Suprapubic skin (tissue), 4 donors: ENCODE measurements at places on chromosomes 3 and 15. TPM values are rescaled to one million over a fixed set of nuclear protein-coding genes. Genes with fewer than 3 reads are reported as not detected.

The SLITRK3 gene
- total RNA-seq, result not detected

The MRPL3 gene
- total RNA-seq, result 71.9 TPM

The BOC gene
- total RNA-seq, result 75.6 TPM

The CTDSPL2 gene
- 49.7 TPM for total RNA-seq

The CEMIP gene
- total RNA-seq, result 5.4 TPM

GRCh38 chr3:153513236-153513635 lies 351.2 kb downstream of the RAP2B start:
- H3K27ac ChIP-seq, result no peak overlapping the region
- H3K4me1 ChIP-seq, result no peaks in the 10 kb centered on the region
- DNase-seq, result no peak
- H3K4me3 ChIP-seq, result no peak overlapping the region

- H3K36me3 ChIP-seq, result peaks cover 22% of the 10 kb centered on the region
- peaks cover 28% of the 10 kb centered on the region for H3K4me1 ChIP-seq
- peak overlapping the region; percentile 84 for H3K27ac ChIP-seq
- DNase-seq, result peak; percentile 65
- no peaks in the 10 kb centered on the region for H3K27me3 ChIP-seq
Measured at GRCh38 chr3:9934235-9934621, 594 bp downstream of the CRELD1 start.

GRCh38 chr15:61159901-61160300 lies 69.2 kb downstream of the RORA start:
- no peaks in the 10 kb centered on the region for H3K36me3 ChIP-seq
- H3K27me3 ChIP-seq, result no peaks in the 10 kb centered on the region
- no peak overlapping the region for H3K4me3 ChIP-seq
- peaks cover 10% of the 10 kb centered on the region for H3K4me1 ChIP-seq

DNA sequence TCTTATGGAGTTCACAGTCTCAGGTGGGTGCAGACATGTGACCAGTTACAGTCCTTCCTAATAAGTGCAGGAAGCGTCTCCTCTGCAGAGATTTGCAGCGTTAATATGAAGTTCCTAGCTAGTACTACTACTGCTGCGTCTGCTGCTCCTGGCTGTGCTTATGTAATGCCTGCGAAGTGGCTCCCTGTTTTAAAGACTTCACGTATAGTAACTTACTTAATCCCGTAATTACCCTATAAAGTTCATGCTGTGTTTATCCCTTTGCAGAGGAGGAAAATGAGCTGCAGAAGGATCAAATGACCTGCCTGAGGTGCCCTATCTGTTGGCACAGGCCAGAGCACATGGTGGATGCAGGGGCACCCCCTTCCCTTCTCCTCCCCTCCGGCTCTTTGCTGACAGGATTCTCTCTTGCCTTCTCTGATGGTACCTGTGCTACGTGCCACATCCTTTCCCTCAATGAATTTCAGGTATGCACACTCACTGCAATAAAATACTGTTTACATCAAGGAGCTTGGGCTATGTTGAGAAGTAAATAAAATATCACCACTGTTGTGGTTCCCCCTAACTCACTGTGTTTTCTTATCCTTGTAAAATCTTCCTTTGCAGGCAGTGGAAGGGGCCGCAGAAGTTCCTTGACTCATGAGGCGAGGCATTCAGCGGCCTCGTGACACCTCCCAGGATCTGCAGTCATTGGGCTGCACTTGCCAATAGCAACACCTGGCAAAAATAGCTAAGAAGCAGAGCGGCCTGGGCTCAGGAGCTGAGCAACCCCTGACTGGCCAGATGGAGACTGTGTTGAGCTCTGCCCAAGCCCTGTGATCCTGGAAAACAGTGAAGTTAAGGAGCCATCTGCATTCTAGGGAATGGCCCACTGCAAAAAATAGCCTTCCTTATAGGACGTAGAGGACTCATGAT lies 188.9 kb upstream of the ATP10A start:
- H3K36me3 ChIP-seq, result no peaks in the 10 kb centered on the region
- H3K4me3 ChIP-seq, result no peak overlapping the region
- DNase-seq, result no peak
- H3K27ac ChIP-seq, result no peak overlapping the region

DNA sequence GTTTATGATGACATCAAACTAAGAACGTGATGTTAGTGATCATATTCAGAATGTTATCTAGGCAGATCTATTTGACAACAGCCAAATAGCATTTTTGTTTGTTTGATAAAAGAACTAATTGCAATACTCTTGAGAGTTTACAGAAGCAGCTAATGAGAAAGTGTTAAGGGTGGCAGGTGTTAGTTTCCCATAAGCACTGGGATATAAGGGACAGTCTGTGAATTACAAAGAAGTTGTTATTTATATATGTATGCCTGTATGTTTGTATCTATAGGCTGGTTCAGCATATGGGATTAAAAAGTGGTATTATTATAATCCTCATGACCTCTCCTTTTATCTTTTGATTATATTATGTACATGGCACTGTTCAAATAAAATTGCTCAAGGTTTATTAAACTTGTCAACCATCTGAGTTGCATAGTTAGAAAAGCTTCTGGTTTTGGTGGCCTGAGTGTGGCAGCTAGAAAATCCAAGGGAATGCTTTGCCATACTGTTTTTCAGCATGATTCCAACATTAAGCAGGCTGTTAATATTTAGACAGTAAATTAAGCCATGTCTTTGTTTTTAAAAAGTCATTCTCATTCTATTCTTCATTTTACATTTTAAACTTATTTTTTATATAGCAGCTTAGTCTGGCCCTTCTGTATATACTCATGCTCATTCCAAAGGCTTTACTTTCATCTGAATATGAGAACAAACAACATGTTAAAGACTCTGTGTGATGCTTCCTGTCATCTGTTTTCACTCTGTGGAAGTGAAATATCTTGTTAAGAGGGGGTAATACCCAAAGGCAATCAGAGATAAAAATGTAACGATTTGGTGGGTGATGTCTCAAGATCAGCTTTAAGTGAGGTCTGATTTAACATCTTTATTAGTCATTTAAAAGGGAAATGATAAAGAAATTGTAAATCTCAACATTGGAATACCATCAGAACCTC lies 13.1 kb downstream of the ROBO2 start:
- no peaks in the 10 kb centered on the region for H3K4me1 ChIP-seq
- H3K27me3 ChIP-seq, result no peaks in the 10 kb centered on the region
- no peak for DNase-seq
- no peaks in the 10 kb centered on the region for H3K36me3 ChIP-seq
- no peak overlapping the region for H3K4me3 ChIP-seq
- H3K27ac ChIP-seq, result no peak overlapping the region

DNA sequence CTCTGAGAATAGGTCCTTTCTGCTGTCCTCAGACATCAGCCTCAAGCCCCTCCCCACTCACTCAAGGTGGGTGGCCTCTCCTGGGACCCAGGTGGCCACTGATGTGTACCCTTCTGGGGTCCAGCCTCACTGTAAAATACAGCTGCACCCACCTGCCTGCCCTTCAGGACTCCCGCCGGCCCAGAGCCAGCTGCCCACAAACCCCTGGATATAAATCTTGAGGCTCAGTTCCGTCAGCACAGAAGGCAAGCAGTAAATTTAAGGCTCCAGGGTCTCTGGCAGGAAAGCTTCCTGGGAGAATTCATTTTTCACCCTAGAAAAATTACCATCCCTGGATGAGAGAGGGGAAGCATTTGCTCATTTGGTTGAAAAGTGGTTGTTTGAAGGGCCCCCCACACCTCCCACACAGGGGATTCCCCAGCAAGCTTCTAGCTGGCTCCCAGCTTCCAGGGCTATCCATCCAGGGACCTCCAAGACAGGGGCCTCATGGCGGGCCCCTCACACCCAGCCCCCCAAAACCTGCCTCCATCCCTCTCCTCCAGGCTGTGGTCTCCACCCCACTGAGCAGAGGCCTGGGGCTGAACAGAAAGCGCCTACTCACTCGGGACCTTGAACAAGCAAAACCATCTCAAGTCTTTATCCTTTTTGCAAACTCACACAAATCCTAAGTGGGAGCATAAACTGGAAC lies 48.4 kb upstream of the GRIP2 start:
- H3K27me3 ChIP-seq, result peaks cover 36% of the 10 kb centered on the region
- no peaks in the 10 kb centered on the region for H3K36me3 ChIP-seq
- H3K4me3 ChIP-seq, result no peak overlapping the region
- H3K4me1 ChIP-seq, result no peaks in the 10 kb centered on the region
- DNase-seq, result no peak

GRCh38 chr3:27591312-27592210 lies 107.4 kb upstream of the SLC4A7 start:
- H3K4me3 ChIP-seq, result peak overlapping the region; percentile 13
- no peak for DNase-seq

DNA sequence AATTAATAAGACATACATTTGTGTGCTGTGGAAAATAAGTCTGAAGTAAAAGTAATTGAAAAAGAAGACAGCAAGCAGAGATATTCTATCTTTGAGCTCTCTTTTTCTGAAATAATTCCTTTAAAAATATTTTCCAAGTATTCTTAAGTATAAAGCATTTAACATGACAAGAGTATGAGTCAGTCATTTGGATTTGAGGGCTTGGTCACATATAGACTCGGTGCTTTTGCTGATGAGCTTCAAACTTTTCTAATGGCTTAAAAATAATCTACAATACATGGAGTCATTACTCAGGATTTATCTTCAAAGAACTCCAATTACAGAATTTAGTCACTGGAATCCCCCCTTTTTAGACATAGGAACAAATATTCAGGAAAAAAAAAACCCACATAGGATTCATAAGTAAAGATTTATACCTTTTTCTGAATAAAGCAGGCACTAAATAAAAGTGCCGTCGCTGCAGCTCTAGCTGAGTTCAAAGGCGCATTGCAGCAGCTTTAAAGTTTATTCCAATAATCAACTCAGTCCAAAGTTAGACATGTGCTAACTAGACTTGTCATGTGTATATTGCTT lies 147.5 kb downstream of the CTNNB1 start:
- H3K4me3 ChIP-seq, result no peak overlapping the region
- no peaks in the 10 kb centered on the region for H3K27me3 ChIP-seq
- peaks cover 3% of the 10 kb centered on the region for H3K4me1 ChIP-seq
- H3K27ac ChIP-seq, result no peak overlapping the region
- no peak for DNase-seq
- H3K36me3 ChIP-seq, result no peaks in the 10 kb centered on the region

DNA sequence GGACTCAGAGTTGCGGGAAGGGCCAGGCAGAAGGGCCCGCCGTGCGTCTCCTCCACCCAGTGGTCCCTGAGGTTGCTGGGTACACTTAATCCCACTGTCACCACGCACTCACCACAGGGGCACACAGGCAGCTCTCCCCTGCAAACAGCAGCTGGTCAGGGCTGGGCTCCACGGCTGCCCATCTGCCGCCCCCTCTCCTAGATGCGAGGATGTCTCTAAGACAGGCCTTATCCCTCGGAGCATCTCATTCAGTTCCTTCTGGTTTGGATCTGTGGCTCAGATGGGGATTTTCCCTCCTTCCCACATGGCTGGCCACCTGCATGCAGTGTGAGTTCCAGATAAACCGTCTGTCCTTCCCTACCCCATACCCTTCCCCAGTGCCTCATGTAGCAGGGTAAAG lies 26.3 kb downstream of the MRPS11 start:
- H3K27me3 ChIP-seq, result no peaks in the 10 kb centered on the region
- no peak overlapping the region for H3K27ac ChIP-seq
- H3K4me3 ChIP-seq, result no peak overlapping the region
- H3K36me3 ChIP-seq, result peaks cover 12% of the 10 kb centered on the region

DNA sequence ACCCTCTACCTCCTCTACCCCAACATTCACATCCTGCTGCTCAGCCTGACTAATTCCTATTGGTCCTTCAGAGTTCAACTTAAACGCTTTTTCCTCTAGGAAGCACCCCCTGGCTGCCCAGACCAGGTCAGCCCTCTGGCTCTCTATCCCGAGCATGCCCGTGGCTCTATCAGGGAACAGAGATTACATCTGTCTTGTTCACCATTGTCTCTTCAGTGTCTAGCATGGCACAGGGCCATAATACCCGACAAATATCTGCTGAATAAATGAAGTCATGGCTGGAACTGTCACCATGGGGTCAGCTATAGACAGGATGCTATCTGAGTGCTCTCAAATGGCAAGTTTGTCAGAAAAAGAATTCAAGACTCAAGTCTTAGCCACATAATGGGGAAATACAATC lies 296.9 kb upstream of the CHRNA7 start:
- H3K4me3 ChIP-seq, result no peak overlapping the region
- H3K27me3 ChIP-seq, result no peaks in the 10 kb centered on the region
- no peaks in the 10 kb centered on the region for H3K36me3 ChIP-seq
- no peaks in the 10 kb centered on the region for H3K4me1 ChIP-seq

- no peak for DNase-seq
- no peaks in the 10 kb centered on the region for H3K36me3 ChIP-seq
- H3K4me3 ChIP-seq, result no peak overlapping the region
- no peak overlapping the region for H3K27ac ChIP-seq
Measured at GRCh38 chr3:75001330-75001729, 386.9 kb upstream of the CNTN3 start.

GRCh38 chr15:29860872-29861271 lies 38.6 kb upstream of the TJP1 start:
- no peaks in the 10 kb centered on the region for H3K4me1 ChIP-seq
- no peak overlapping the region for H3K4me3 ChIP-seq

DNA sequence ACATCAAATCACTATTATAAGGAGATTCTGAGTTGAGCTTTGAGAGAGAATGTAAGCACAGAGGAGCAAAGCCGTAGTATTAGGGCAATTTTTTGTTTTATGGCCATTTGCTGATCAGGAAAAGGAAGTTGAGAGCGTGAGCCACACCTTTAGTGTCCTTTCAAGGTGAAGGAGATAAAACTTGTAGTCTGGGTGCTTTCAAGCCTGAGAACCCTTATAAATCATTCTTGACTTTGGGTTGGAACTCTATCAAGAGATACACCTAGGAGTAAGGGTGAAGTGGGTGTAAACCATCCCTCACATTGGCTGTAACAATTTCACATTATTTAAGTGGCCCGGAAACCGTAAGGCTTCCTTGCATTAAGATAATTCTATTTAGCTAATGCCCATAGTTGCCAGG lies 122.2 kb downstream of the ATG7 start:
- H3K4me3 ChIP-seq, result no peak overlapping the region
- H3K36me3 ChIP-seq, result no peaks in the 10 kb centered on the region
- peaks cover 25% of the 10 kb centered on the region for H3K4me1 ChIP-seq
- no peaks in the 10 kb centered on the region for H3K27me3 ChIP-seq
- no peak overlapping the region for H3K27ac ChIP-seq

DNA sequence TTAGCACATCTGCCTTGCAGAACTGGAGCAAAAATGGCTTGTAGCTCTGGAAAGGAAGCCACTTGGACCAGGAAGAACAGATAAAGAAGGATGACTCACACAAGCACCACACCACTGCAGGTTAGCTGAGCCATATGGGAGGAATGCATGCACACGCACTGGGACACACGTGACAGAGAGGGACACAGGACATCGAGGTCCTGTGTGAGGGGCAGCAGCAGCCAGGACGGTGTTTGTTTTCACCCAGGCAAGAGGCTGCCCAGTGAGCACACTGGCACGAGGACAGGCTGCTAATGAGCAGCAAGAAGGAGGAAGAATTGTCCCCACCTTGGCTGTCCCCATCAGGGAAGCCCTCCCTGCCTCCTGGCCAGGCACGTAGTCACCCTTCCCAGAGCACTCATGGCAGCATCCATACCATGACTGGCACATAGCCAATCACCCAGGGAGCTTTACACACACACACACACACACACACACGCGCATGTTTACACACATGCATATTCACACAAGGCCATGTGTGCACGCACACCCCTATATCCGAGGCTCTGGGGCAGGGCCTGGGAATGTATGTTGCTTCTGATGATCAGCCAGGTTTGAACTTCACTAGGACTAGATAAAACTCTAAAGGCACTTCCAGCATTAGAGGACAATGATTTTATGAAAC lies 24.0 kb upstream of the SPTBN5 start:
- H3K4me1 ChIP-seq, result peaks cover 42% of the 10 kb centered on the region
- H3K36me3 ChIP-seq, result peaks cover 17% of the 10 kb centered on the region
- H3K27me3 ChIP-seq, result no peaks in the 10 kb centered on the region
- no peak overlapping the region for H3K4me3 ChIP-seq

GRCh38 chr15:39628546-39629257 lies 47.8 kb downstream of the THBS1 start:
- peaks cover 31% of the 10 kb centered on the region for H3K4me1 ChIP-seq
- no peaks in the 10 kb centered on the region for H3K27me3 ChIP-seq
- DNase-seq, result no peak
- no peak overlapping the region for H3K27ac ChIP-seq
